ENCODE measurements at places on chromosomes 6 and 20.

- peak; percentile 71 for DNase-seq
Observed at GRCh38 chr20:11158146-11158545, 484.3 kb upstream of the JAG1 start.

- DNase-seq: no peak
Observed at GRCh38 chr20:1368448-1369199, 24.2 kb downstream of the FKBP1A start.

GRCh38 chr6:43024436-43024835, 3.0 kb downstream of the RRP36 start:
- no peak for DNase-seq

GRCh38 chr6:31158863-31159855, 770 bp downstream of the TCF19 start:
- DNase-seq: peak; percentile 31

GRCh38 chr20:18628330-18628920, 40.6 kb downstream of the DTD1 start:
- no peak for DNase-seq

DNA sequence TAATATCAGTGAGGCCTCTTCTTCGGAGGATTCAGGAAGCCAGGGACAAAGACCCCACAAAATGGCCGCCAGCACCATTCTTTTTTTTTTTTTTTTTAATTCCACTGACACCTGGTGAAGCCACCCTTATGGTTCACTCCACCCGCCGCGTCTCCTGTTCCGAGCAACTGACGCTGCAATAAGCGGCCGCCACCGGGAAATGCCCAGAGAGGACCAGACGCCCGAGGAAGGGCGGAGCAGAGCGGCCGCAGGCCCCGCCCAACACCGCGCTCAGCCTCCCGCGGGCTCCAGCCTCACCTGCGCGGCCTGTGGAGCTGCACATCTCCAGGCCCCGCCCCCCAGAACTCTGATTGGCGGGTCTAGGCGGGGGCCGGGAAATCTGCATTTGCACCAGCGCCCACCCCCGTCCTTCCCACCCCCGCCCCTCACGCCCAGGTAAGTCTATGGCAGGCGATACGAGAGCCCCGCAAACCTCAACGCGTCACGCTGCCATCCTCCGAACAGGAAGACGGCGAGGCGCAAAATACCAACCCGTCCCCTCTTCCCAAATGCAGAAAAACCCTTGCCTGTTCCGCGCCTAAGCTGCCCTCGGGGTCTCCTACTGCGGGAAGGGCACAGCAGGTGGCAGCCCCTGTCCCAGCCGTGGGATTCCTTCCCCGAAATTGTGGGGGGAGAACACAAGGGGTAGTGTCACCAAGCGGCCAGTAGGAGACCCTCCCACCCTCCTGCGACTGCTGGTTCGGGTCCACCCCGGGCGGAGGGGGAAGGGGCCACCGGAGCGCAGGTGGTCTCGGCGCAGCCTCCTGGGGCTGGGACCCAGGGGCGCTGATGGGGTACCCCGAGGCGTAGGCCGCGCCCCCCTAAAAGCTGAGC, 960 bp downstream of the ATP9A start:
- no peak for DNase-seq

GRCh38 chr20:2814587-2815051, at the start of gene C20orf141:
TSS of gene C20orf141 (plus strand) at chr20:2814987. CDS start at chr20:2815185, 198 bp downstream.
- peak; percentile 89 for DNase-seq

DNA sequence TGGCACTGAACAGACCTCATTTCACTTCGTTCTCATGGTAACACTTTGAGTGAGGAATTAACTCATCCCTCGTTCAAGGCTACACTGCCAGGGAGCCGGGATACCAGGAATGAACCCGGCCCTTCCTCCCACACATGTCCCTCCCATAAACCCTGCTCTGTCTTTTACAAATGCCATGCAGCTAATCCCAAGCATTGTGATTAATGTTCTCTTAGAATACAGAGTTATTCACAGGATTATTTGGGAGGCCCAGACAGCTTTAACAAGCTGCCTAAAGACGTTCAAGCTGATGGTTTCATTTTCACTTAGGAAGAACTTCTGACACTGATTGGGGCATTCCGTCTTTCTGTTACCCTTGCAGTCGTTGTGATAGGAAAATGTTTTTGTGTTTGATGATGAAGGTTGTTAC, 42.5 kb upstream of the CD83 start:
- DNase-seq: no peak

DNA sequence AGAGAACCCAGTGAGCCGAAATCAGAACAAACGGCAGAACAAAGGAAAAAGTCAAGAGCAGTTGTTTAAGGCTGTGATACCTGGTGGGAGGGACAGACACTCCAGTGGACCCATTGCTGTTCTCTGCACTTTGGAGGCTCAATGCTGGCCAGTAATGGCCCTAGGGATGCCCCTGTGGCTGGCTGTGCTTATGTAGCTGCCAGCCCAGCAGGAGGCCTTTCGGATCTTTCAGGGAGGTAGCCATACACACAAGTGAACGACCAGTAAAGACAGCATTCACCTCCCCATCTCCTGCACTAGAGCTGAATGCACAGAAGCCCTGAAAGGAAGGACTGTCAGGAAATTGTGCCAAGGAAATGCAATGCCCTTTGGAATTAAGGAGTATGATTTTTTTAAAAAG, 34.3 kb downstream of the GPLD1 start:
- DNase-seq: no peak

DNA sequence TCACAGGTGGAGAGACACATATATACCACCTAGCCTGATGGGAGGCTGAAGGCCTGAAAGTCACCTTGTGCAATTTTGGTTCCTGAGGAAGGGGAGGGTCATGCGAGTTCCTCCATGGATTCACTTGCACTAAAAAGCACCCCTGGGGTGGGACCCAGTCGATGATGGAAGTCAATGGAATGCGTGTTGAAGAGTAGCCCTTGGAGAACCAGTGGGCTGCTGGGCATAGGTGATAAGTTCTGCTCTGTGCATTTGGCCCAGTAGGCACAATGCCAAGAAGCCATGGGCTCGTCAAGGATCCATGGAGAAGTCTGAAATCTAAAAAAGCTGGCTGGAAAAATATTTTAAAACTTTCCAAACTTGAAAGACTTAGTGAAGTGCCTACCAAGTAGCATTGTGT, 18.9 kb upstream of the SCRT2 start:
- DNase-seq: no peak

DNA sequence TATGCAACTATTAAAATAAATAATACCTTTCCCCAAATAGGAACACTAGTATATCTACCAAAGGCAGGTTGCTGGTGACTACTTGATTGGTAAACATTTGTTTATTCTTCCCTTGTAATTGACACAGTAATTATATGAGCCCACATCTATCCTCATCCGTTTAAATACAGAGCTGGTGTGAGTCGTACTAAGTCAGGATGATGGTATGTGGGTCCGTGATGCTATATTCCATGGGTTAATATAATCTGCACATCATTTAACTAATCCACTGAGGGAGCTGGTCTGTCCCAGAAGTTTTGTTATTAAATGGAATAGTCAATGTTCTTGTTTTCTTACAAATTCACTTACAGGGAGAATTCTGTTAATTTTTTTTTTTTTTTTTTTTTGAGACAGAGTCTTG, 164.0 kb upstream of the AGPAT4 start:
- no peak for DNase-seq

GRCh38 chr6:128371136-128371535, 149.3 kb downstream of the PTPRK start:
- DNase-seq: no peak

Data from kidney capillary endothelial cell (primary cell).